HTR-8/SVneo (cell line): ENCODE measurements at places on chromosomes 13 and 19.

DNA sequence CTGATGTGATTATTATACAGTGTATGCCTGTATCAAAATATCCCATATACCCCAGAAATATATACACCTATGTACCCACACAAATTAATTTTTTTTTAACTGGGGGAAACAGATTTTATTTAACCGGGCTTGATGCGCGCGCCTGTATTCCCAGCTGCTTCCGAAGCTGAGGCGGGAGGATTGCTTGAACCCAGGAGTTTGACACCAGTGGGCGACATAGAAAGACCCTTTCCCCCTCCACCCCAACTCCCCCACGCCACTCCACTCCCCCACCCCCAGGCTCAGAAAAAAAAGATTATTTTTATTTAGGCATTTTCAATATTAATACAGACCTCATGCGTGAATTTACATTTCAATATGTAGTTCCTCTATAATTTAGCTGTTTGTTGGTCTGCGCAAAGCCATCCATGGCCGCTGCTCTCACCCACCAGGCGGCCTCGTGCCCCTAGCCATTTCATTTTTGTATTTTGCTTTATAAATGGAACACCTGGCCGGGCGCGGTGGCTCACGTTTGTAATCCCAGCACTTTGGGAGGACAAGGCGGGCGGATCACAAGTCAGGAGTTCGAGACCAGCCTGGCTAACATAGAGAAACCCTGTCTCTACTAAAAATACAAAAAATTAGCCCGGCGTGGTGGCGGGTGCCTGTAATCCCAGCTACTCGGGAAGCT is 836 bp upstream of the VPS36 start:
- no peak for DNase-seq

DNA sequence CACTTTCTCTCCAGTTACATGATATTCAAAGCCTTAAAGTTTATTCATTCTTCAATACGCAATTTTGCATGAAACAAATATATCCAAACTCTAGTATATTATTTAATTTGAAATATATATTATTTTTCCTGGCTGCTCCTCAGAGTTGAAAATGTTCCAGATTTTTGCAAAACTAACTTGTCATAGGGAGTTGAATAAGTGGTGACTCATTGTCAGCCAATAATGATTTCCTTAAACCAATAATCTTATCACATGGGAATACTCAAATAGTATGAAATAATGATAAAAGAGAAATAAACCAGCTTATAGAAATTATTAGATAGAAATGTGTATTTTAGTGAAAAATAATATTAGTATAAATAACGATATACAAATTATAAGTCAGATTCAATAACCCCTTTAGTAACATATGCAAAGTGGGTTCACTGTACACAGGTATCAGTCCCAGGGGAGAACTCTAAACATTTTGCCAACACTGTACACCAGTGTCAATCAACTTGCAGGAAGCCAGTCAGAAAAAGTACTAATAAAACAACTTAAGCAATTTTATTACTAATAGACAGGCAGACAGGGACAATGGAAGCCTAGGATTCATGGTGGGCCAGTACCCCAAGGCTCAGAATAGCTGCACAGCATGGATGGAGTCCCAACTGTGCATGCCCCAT is 222.6 kb upstream of the KLHL1 start:
- no peak for DNase-seq

DNA sequence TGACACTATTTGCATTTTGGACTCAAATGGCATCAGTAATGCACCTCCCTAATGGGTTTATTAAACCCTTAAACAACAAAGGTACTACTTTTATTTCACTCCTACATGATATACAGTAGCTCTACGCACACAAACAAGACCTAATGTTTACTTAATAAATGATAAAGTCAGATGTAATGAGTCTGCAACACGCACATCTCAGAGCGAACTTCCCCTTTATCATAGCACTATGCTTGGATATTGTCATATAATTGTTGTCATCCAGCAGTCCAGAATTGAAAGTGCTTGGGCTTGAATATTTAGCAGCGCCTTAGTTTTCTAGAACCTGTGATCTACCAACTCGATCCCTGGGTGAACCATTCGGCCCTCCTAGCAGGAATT is 772 bp downstream of the PARP4 start:
- DNase-seq, result no peak

DNA sequence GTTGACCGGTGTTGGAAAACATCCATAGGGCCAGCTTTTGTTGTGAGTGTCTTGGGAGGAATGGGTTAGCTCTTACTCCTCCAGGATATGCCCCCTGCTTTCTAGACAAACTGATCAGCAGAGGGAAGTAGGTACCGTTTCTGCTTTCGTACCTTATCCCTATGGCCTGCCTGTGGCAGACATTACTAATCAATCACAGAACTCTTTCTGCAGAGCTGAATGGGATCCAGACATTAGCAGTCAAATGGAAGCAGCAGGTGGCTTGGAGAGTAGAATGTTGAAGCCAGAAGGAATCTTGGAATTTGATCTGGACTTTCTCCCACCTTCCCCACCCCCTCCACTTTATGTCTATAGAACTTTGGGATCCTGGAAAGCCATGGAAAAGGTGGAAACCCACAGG is 17.1 kb downstream of the NWD1 start:
- no peak for DNase-seq

GRCh38 chr13:28626266-28626665 is 32.7 kb upstream of the POMP start:
- no peak for DNase-seq

DNA sequence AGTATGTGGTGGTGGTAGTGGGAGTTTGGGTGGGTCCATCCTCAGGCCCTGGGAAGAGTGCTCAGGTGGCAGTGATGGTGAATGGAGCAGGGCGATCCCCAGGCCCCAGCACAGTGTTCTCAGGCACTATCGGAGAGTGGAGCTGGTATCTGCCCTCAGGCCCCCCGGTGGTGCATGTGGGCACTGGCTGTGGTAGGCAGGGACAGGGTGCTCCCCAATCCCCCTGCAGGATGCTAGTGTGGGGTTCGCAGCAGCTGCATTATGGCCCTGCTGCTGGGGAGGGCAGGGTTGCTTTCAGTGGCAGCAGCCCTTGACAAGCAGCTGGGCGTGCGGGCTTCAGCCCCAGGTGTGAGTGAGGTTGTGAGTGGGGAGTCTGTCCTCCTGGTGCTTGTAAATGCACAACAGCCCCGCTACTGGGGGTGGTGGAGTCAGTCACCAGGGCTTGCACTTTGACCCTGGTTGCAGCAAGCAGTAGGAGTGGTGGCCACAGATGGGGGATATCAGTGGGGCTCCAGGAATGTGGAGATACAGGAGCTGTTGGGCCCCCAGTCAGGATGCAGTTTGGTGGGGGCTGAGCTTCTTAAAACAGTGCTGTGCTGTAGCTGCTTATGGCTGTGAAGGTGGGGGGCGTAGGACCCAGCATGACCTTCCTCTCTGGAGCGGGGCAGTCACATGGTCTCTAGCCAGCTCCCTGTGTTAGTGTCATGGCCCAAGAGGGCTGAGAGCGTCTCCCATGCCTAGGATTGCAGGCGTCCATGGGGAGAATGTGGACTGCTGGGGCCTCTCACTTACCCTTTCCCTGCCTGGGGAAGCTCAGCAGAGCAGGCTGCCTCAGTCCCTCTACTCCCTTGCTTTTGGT is 38.7 kb upstream of the ARHGEF7 start:
- DNase-seq, result no peak

DNA sequence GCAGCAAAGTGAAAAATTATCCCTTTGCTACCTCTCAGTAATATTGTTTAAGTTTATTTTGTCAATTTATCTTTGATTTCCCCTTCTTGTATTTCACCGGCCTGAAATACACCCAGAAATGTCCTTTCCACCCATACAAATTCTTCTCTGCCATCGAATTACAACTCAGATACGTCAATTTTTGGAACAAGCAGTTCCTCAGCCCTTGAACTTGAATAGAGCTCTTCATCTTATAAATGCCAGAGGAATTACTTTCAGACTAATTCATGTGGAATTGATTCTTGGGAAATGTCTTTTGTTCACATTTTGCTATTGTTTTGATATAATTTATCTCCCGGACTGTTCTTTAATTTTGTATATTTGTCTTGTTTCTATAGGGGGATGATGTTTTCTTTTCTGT is 1359.3 kb upstream of the MIR17HG start:
- DNase-seq, result no peak
